ENCODE measurements at places on chromosomes 1 and 21.

GRCh38 chr1:238141353-238141752 is 250.6 kb upstream of the ZP4 start:
- DNase-seq = no peak

DNA sequence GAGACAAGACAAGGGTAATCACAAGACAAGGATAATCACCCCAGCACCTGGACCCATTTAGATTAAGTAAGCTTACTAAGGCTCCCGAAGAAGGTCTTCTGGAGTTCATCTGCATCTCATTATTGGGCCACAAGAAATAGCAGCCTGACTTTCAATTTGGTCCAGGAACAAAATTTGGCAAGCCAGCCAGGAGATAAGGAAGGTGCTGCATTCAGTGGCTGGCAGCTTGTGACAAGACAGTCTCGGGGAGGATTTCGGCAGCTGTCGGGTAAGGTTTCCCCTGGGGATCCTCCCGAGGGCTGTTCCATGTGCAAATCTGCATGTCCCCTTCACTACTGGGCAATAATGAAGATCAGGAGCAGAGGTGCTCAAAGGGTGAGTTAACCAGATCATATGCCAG is 195.2 kb downstream of the FCRL5 start:
- DNase-seq = no peak

DNA sequence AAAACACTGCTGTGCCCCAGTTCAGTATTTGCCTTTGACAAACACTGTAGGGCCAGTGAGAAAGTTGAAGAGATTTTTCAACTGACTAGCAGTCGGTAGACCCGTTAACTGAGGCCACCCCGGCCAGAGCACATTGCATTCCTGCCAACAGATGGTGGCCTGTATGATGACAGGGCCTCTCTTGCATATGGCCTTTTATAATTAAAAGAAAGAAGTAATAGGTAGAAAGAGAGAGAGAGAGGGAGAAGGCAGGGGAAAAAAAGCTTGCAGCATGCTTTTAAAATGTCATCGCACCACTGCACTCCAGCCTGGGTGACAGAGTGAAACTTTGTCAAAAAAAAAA is 4.7 kb upstream of the C1orf174 start:
- DNase-seq = no peak

DNA sequence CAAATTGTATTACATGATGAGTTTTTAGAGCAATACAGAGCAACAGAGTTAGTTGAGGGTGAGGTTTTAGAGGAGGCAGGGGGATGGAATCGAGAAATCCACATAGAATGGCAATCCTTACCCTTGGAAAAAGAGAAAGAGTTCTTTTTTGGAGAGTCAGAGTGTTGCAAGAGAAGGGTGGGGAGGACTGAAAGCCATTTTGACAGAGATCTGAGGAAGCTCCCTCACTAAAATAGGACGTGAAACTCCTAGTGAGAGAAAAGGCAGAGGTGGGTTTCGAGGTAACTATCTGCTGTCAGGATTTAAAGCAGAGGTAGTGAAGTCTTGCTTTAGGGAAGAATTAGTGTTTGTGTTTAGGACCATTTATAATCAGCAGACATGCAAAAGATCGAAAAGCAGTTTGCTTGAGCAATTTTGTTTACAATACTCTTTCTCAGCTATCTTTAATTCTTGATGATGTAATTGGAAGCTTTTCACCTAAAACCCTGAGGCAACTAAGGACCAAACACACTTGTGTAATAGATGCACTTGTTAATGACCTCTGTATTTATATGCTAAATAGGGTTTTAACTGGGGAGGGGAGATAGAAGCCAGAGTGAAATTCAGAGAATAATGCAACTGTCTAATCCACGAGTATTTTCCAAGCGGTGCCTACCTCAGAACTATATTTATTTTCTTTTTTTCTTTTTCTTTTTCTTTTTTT is 20.0 kb downstream of the ADAMTS5 start:
- peak; percentile 8 for DNase-seq

DNA sequence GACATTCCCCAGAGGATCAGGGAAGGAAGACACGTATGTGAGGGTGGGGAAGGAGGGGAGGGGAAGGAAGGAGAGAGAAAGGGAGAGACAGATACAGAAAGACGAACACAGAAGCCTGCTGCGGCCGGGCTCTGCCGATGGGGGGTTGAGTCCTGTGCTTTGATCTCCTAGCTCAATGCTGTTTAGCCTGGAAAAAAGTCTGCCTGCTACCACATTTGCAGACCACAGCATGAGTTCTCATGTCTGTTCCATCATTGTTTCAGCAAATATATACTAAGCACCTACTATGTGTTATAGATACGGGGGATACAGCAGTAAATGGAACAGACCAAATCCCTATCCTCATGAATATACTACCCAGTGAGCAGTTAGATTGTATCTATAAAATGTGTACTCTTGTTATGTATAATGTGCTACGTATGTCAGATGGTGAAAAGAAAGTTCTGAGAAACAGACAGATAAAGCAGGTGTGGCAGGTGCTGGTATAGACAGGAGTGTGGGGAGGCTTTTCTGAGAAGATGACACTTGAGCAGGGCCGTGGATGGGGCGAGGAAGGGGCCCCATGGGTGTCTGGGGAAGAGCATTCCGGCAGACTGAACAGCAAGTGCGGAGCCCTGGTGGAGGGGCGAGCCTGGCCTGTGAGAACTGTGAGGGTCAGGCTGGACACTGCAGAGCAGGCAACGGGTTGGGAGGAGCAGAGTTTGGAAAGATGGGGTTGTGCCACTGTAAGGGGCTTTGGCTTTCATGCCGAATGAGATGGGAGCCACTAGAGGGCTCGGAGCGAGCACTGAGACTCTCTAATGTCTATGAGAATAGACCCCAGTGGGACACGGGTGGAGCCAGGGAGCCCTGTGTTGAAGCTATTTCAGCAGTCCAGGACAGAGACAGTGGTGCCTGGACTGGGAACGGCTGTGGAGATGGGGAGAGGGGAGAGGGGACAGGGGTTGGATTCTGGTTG is 34.1 kb downstream of the KIAA1614 start:
- DNase-seq = no peak

DNA sequence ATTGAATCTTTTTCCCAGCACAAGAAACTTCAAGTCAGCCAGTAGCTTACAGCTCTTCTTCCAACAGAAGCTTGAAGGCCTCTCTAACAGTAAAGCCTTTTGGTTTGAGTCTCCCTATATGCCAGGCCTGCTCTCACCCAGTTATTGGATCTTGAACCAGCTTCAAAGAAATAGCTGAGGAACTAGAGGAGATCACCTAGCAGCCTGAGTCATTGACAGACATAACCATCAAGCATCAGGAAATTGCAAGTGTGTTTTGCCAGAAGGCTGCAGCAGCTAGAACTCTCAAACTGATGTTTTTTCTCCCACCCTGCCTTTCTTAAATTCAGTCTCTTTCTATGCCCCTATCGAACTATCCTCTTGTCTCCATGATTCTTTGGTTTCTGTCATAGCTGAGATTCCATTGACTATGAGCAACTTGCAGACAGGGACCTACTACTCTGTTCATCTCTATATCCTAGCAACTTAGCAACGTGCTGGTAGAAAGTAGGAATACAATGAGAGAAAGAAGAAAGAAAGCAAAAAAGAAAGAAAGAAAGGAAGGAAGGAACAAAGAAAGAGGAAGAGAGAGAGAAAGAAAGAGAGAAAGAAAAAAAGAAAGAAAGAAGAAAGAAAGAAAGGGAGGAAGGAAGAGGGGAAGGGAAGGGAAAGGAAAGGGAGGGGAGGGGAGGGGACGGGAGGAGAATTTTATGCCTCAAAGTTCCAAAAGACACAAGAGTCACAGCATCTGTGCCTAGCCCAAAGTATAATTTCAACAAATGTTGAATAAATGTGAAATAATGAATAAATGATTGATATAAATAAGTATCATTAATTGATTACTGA is 60.0 kb upstream of the FGGY start:
- DNase-seq = no peak

DNA sequence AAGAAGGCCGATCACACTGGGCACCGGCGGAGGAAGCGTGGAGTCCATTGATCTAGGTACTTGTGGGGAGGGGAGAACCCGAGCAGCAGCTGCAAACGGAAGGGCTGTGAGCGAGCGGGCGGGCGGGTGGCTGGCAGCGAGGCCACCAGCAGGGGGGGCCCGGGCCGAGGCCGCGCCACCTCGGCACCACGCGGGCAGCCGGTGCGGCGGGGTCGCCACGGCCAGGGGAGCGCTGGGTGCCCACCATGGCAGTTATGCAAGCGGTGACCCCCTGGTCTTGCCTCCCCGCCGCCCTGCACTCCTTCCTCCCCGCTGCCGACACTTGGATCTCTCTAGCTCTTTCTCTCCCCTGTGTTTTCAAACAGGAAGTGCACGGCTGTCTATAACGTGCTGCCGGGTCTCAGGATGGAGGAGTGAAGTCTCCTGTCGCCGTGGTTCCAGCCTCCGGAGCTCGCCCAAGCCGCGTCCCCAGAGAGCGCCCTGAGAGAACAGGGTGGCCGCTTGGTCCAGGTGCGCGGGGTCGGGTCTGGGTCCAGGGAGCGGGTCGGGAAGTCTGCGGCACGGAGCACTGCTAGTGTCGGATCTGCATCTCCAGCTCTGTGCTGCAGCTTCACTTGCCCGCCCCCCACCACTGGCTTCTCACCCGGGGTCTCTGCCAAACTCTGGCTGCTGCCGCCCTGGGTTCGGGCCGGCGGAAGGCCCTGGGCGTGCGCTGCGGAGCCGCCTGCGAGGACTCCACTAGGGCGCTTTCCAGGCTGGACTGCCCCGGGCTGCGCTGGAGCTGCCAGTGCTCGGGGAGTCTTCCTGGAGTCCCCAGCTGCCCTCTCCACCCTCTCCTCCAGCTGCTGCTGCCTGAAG is 22.7 kb downstream of the LRRC8D start:
- DNase-seq = peak; percentile 45
